ENCODE measurements at places on chromosomes 5 and 9.

GRCh38 chr9:128051932-128052709 is 15.0 kb downstream of the NAIF1 start:
- no peak for DNase-seq

DNA sequence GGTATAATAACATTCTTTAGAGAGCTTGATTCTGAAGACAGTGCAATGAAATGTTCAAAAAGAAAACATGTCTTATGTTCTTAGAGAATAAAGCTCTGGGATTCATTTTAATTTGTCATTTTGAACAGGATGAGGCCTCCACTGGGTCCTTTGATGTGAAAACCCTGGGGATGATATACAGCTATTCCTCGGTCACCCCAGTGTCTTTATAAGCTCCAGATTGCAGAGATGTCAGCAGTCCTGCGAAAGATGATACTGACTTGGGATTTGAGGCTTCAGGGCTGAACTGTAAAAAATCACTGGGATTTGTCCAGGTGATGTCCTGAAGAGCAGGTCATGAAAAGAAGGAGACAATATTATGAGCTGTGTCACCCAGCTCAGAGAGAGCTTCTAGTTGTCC is 529.7 kb upstream of the ZNF608 start:
- no peak for DNase-seq

GRCh38 chr9:87343816-87344430 is 153.7 kb upstream of the DAPK1 start:
- DNase-seq, result no peak

DNA sequence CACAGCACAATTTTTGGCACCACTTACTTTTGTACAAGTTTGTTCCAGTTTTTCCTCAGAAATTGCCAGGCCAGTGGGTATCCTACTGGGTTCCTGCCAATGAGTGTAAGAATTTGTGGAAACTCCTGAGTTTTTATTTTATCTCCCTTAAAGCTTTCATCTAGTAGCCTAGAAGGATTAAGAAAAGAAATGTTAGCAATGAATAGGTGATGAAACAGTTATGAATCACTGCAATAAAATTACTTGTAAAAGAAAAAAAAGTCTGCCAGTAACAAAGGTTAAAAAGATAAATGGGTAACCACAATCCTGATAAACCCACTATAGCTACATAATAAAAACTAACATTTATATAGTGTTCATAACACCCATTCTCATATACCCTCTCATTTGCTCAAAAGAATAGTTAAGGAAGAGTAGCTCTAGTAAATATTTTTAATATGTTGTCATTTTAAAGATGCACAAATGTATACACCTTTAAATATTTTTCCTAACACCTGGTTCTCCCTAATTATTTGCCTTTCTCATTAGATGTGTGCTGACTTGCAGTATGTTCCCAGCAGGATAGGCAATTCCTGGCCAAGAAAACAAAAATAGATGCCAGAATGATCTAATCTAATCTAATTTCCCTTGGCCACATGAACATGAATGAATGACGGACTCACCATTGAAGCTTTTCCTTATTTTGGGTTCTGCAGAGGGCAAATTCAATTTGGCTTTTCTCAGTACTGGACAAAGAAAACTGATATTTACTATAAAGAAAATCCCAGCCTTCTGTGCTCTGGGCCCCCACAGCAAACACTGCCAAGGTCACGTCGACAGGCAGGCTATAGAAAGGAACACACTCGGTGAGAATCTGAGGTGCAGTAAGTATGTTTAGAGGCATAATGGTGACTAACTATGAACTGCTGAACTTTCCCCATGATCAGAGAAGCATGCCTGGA is 26.4 kb downstream of the ERAP1 start:
- peak; percentile 70 for DNase-seq

GRCh38 chr9:126027566-126027965 is 280.4 kb downstream of the PBX3 start:
- no peak for DNase-seq

GRCh38 chr5:154986151-154986550 is 27.4 kb upstream of the KIF4B start:
- DNase-seq, result no peak

DNA sequence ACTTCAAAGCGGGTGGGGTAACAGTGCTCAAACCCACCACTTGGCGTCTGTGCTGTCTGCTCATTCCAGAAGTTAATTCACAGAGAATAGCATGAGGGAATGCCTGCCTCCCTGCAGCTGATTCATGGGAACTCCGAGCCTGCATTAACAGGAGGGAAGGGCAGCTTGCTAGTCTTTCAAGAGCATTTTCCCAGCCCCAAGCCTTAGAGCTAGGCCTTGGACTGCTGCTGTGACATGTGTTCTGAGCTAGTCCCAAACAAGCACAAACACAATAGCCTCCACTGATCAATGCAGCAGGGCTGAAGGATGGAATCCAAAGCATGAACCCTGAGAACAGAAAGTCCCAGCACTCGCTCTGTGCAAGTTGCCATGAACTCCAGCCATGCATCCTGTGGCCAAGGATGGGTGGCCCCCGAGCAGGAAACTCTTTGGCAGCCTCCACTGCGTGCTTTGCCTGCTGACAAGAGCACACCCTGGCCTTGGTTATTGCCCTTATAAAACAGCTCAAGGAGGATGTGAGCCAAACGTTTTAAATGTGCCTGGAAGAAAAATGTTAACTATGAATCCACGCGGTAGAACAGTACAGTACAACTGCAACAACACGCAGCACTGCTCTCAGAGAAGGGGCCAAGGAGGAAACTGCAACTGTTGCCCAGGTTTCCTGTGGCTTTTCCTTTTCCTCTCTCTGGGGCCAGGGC is 653.1 kb upstream of the KLF4 start:
- DNase-seq, result peak; percentile 18

DNA sequence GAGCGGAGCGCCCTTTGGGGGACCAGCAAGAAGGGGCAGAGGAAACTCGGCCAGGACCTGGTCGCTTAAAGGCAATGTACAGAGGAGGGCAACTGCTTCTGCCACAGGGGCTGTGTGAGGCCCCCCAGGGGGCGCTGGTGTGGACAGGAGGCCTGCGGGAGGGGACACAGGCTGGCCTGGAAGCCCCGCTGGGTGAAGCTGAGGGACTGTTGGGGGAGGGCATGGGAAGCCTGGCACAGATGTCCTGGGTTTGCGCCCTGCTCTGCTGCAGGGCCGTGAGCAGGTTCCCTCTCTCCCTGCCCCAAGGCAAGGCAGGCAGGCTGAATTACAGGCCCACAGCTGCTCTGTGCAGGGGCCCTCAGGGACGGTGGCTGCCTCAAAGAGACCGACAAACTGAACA is 5.4 kb downstream of the MED22 start:
- no peak for DNase-seq

DNA sequence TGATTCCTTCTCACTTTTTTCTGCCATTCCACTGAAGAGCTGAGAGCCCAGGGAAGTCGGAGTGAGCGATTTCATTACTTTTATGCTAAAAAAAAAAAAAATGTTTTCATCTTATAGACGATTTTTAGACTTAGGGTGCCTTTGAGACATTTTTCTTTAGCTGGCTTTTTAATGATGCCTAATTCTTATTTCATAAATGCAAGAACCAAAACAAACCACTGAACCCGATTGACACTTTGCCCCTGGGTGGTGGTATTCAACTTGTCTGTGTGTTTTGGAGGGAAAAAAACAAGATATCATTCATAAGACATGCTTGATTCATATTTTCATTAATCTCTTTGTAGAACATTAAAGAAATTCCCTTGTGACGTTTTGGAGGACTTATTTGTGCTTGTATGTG is 2.4 kb downstream of the TLE4 start:
- DNase-seq, result no peak

DNA sequence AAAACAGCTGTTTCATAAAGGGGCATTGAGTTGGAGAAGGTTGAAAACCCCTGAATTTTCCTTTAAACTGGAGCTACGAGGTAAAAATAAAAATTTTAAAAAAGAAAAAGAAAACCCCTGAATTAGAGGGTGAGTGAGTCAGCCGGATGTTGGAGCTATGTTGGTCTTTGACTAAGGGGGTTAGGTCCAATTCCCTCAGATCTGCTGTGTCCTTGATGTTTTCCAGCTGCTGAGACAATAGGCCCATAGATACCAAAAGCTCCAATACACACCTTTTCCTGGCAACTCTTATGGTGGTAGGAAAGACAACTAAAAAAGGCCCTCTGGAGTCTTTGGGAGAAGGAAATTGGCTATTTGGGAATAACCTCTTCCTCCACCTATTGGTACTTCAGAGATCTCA is 79.4 kb upstream of the SAP30L start:
- DNase-seq, result peak; percentile 92

- no peak for DNase-seq
These were observed 20.6 kb downstream of the UGCG start for GRCh38 chr9:111917201-111917600.

DNA sequence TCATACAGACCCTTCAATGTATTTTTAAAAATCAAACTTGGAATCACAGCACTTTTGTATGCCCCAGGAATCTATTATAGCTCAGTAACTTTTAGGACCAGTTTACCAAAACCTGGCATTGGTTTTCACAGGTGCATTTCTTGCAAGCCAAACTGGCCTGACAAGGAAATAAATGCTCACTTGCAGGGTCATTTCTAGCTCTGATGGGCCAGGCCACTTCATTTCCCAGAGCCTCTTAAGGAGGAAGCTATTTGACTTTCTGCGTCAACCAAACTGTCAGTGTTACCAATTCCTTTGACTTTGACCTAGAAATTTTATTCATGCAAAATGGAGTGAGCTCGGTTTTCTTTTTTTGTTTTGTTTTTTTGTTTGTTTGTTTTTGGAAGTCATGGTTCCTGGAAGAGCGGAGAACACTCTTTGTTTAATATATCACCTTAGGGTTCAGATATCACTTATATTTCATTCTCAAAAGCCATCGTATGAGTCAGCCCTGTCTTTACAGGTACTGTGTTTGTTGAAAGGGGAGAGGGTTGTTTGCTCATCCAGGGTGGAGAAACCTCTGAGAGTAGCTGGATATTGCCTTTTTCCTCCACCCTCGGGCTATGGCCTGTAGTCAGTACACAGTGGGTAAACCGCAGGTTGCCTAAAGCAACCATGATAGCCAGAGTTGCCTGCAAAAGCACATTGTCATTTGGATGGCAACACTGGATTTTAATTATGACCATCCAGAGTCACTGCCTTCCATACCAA is 58.9 kb downstream of the GNA14 start:
- no peak for DNase-seq

DNA sequence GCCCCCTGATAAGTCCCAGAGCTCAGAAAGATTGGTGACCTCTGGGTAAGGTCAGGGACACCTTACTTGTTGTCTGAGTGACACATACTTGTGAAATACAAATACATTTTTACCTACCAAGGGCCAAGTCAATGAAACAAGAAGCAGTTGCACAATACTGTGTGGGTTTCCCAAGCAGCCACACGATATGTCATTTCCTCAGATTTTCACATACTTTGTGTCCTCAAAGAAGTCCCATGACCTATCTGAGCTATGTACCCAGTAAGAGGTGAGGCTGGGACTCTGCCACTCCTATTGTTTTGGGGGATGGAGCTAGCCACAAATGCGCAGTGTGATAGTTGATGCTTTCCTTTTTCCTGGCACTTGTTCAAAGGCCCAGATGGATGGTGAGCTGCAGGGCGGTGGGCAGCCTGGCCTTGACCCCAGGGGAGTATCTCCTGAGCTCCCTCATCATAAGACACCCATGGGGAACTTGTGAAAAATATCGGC is 4.8 kb upstream of the SLC25A51 start:
- DNase-seq, result peak; percentile 69

DNA sequence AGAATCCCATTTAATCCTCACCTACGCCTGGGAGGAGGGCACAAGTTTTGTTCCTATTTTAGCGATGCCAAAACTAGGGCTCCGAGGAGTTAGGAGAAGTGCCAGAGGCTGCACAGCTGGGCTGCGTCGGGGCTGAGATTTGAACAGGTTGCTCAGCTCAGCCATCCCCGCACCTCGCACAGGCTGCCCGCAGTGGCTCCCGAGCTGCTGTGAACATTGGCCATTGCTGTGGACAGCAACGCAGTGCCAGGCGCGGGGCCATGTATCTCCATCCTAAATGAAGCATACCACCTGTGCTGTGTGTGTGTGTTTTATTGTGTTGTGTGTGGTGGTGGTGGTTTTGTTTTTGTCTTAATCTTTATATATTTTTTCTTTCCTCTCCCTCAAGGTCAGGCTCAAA is 52.0 kb downstream of the AK8 start:
- DNase-seq, result no peak

- DNase-seq, result no peak
These were observed 197.4 kb downstream of the FER start for GRCh38 chr5:108945094-108945493.

All from HT1080 (cell line).